ENCODE measurements at places on chromosomes 5 and 9.

- no peak for DNase-seq
Measured at GRCh38 chr5:54738118-54738972, 220.8 kb downstream of the SNX18 start.

DNA sequence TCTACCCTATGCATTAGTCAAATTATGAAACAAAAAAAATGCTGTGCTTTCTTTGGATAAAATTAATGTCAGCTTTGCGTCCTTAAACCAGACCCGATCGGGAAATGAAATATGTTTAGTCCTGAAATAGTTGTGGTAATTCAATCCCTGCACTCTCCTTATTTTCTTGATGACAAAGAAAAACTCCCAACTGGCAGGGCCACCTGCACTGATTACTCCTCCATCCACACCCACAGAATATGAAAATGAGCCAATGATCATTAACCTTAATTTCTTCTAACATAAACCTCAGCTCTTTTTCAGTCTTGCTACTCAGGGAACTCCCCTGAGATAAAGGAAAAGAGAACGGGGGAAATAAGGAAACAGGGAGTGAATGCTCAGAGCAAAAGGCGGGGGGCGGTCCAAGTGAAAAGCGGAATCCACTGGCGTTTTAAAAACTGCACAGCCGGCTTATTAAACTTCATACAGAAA lies 245.3 kb downstream of the BNC2 start:
- DNase-seq: no peak

DNA sequence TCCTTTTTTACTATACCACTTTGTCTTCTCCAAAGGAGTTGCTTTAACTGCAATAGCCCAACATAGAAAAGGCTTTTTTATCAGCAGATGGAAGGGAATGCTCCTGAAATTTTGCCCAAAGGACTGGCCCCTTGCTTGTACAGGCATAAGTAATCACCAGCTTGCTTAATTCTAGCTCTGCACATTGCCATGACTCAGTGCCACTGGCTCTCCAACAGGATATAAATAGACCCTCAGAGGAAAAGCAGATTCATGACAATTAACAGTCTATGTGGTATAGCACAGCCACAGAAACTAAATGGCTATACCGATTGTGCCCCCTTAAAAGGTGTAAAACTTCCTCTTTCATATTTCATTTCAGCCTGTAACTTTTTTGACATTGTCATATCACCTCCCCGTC lies 227.0 kb downstream of the ZNF608 start:
- DNase-seq: no peak

GRCh38 chr5:158492136-158492535 lies 607.6 kb downstream of the EBF1 start:
- DNase-seq: no peak

GRCh38 chr5:131466171-131466766 lies 168.8 kb downstream of the RAPGEF6 start:
- peak; percentile 1 for DNase-seq

DNA sequence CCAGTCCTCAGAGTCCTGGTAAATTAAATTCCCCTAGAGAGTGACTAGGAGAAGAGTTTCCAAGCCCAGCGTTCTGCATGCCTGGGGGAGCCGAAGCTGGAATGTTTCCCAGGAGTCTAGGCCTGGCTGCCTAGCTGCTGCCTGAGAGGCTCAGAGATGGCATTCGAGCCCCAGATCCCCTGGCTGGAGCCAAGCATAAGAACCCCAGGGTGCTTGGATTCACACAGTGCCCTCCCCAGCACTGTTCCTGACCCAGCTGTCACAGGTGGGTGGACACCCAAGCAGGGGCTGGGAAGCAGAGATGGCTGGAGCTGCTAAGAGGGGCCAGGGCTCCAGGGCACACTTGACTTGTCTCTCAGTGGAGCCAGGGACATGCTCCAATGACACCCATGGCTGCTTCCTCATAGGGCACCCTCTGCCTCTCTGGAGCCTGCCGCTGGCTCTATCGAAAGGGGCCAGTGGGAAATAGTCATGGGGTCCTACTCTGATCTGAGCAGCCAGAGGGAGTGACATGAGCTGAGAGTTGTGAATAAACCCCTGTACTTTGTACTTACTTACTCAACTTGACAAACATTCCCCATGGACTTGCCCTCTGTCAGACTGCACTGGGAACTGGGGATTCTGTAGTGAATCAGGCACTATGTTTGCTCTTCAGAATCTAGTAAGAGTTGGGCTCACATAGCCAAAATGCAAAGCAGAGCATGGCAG lies 62.6 kb upstream of the XPA start:
- no peak for DNase-seq

DNA sequence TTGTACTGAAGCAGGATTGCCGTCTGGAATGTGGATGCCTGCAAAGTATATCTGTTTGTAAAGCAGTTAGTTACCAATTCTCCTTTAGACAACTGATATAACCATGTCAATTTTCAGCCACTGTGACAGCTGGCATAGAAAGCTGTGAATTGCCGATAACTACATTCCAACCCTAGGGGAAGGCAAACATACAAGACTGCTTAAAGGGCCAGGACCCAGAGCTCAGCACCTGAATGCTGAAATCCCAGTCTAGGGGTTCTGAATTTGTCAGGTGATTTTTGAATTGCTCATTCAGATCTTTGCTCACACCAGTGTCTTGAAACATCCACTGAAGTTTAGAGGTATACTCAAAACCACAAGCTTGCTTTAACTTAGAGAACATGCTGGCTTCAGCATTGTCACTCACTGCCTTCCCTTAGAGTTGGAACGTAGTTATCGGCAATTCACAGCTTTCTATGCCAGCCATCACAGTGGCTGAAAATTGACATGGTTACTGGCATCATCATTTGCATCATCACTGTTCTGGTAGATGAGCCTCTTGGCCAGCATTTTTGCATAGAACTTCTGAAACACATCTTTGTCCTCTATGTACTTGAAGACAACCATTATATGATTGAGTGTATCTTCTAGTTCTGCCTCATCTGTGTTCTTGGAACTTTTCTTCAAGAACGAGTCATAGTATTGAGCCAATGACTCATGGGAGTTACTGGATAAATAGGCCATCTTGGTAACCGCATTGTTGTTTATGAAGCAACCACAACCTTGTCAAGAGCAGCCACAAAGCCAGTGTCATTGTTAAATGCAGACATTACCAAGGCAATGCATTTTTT lies 82.1 kb downstream of the CCDC192 start:
- no peak for DNase-seq
